ENCODE measurements at places on chromosomes 11 and 22. TPM values are rescaled to one million over a fixed set of nuclear protein-coding genes. Genes with fewer than 3 reads are reported as not detected.

DNA sequence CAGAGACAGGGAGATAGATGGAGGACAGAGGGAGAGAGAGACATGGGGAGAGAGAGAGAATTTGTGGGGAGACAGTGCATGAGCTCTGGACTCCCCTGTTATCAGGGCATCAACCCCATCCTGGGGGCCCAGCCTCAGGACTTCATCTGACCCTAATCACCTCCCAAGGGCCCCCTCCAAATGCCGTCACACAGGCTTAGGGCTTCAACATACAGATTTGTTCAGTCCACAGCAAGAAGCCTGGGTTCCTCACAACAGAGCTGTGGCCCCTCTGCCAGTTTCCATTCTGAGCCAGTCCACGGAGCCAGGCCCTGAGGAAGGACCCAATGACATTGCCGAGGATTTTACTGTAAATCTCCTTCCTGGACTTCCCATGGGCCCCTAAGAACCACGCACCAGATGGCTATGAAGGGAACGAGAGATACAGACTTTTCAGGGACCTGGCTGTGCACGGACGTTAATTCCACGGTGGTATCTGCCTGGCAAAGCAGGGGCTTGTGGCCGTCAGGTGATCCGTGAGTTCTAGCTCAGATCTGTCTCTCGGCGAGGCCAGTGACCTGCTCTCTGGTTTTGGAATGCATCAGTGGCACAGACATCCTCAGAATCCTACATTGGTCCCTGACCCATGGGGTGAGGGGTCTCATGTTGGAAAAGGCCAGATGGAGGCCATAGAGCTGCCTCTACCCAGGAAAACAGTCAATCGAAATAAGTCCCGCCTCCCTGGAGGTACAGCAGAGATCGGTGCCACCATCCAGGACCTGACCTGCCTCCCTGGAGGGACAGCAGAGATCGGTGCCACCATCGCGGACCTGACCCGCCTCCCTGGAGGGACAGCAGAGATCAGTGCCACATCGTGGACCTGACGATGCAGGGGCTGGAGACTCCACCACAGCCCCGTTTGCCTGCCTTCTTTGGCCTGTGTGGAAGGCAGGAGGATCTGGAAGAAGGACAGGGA is 8.7 kb upstream of the B4GALNT4 start:
- DNase-seq: no peak

DNA sequence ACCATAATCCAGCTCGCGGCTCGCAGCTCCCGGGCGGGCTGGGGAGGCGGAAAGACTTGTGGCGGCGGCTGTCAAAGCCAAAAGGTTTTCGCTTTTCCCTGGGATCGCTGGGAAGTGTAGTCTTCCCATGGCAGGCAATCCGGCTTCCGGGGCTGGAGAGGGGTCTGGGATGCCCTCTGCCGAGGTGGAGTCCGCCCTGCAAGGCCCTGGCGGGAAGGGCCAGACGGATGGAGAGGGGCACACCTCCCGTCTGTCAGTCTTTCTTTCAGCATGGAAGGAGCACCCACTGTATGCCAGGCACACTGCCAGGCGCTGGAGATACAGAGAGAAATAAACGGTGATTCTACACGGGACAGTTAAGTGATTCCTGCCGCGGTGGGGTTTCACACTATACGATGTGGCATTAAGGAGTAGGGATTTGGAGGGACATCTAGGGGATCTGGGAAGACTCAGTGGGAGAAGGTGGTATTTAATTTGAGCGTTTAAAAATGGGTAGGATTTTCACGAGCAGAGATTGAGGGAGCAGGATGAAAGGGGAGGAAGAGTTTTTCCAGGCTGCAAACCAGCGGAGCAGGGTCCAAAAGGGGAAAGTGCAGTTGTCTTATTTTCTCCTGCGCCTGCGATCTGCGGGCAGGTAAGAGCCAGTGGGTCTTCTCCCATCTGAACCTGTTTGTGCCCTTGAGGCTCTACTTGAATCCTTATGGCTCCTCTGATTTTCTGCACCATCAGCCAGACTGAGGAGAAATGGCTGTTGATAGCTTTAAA is at the start of gene BACE1:
BACE1 (minus strand) TSS at position 60 of the 765 bp plus-strand sequence. CDS start 461 bp downstream, outside the sequence.
- peak; percentile 74 for DNase-seq

The TMEM25 gene
- 4.4 TPM for total RNA-seq

The NCAM1 gene
- total RNA-seq: not detected

The SCARF2 gene
- 0.39 TPM for total RNA-seq

GRCh38 chr11:69801513-69802335 is 17.5 kb downstream of the FGF3 start:
- DNase-seq: peak; percentile 58

The OR5A1 gene
- not detected for total RNA-seq

DNA sequence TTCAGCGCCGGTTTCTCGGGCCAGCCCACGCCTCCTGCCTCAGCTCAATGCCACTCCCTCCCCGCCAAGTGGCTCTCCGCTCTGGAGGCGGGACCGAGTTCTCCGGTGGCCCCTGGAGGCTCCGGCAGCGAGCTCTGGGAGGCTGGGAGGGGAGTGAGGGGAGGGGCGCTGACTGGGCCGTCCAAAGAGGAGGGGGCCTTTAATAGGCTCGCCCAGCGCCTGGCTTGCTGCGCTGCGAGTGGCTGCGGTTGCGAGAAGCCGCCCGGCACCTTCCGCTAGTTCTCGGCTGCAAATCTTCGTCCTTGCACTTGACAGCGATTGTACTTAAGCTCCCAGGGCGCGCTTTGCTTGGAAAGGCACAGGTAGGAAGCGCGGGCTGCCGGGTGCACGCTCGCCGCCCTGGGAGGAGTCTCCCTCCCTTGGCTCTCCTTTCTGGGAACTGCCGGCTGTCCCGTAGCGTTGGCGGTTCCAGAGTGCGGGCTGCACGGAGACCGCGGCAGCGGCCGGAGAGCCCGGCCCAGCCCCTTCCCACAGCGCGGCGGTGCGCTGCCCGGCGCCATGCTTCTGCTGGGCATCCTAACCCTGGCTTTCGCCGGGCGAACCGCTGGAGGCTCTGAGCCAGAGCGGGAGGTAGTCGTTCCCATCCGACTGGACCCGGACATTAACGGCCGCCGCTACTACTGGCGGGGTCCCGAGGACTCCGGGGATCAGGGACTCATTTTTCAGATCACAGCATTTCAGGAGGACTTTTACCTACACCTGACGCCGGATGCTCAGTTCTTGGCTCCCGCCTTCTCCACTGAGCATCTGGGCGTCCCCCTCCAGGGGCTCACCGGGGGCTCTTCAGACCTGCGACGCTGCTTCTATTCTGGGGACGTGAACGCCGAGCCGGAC is at the start of gene ADAMTS15:
ADAMTS15 (plus strand) TSS at position 230 of the 894 bp plus-strand sequence; CDS start at position 559, 329 bp downstream.
- peak; percentile 41 for DNase-seq

The TNNT3 gene
- total RNA-seq: 0.23 TPM

The ATM gene
- total RNA-seq: 26.1 TPM

DNA sequence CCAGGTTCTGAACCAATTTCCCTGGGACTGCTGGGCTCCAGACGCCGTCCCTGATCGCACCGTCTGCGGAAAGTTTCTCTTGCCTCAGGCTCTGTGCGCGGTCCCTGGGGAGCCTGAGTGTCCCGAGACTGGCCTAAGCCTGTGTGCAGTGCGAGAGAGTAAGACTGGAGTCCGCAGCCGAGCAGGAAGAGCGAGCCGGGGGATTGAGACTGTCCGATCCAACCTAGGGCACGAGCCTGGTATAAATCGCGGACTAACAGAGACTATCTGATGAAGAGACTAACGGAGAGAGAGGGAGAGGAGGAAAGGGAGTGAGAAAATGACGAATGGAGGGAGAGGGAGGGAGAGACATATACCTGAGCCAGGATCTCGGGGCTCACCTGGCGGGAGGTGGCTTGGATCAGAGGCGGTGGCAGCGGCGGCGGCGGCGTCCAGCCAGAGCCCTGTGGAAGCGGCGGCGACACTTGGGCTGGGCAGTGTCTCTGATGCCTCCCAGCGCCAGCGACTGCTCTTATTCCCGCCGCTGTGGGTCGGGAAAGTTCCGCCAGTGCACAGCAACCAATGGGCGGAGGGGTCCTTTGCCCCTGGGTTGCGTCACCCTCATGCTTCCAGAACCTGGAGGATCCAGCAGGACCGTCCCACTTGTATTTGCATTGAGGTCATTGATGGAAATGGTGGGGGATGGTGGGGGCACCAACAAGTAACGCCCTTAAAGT is at the start of gene CALCA:
CALCA (minus strand) TSS at position 487 of the 716 bp plus-strand sequence. CDS start 1,159 bp downstream, outside the sequence.
- DNase-seq: no peak

- DNase-seq: no peak
Measured at GRCh38 chr11:56923116-56923515, 65.6 kb upstream of the OR5AK2 start.

The SLC1A2 gene
- not detected for total RNA-seq

All from HT-29 (cell line).